Esophagus squamous epithelium (tissue), 5 donors: ENCODE measurements at places on chromosomes 2 and 18.

GRCh38 chr2:207926133-207926988 is 99.0 kb downstream of the PLEKHM3 start:
- DNase-seq = no peak

DNA sequence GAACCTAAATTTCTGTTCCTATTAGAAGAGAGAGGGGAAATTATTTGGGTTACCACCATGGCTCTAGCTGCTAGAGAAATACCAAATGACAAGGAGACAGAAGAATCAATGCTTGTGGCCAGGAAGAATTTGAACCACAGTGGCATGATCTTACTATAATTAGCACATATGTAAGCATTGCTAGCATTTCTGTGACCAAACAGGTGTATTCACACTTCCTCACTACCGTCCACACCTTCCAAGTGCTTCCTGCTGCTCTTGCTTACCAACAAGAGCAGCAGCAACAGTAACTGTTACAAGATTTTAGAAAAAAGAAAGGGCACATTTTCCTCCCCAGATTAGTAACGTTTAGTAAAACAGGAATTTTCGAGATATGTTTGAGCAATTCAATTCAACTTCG is 60.5 kb downstream of the CDH7 start:
- DNase-seq = no peak

DNA sequence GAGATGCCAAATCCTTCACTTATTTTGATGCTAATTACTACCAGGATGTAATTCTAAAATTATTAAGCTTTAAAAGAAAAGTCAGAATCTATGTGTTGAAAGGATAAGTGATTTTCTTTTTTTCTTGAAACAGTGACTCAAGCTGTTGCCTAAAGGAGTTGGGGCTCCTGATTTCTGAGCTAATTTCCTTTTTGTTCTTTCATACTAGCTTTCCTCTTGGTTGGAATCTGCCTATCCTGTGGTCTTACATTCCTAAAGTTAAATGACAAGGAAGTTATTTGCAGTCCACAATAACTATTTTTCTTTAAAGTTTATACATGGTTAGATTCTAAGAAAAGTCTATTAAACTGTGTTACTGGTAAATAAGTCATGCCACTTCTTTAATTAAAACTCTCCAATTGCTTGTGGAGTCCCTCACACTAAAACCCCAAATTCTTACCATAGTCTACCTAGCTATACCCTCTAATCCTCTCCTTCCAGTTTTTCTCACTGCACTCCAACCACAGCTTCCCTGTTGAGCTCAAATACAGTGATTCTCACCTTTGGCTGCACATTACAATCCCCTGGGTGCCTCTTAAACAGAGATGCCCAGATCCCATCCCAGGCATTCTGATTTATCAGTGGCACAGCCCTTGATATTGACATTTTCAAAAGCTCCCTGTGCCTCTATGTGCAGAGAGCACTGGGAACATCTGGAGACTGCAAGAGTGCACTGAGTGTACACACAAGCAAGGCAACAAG is 63.3 kb upstream of the EFEMP1 start:
- DNase-seq = no peak

DNA sequence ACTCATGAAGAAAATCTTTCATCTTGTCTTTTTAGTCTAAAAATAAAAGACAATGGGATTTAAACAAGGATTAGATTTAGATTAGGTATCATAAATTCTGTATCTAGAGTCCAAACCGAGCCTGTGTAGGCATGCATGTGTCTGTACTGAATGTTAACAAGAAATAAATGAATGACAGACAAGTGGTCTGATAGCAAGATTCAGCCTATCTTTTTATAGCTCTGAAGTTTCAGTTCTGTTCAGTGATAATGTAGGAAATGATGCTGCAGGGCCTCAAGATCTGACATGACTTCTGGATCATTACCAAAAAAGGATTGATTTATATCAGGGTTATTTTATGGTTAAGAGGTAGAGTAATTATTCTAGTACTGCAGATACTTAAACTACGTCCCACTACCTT is 137.0 kb upstream of the ATP5MC3 start:
- no peak for DNase-seq

DNA sequence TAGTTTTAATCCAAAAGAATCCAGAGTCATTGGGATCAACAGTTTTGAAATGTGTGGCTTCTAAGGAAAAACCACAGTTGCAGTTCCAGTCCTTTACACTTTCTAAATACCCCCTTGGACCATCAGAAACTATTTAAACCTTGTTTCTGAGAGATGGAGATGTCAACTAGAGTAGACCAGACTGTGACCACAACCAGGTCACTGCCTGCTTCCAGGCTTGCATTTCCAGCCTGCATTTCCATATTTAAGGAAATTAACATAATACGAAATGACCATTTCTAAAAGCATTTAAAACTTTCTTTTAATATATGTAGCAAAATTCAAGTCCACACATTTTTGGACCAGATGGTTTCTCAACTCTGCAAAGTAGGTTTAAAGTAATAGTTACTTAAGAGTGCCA is 38.4 kb downstream of the ADD2 start:
- DNase-seq = no peak
